NCI-H446 treated with DMSO at 0.1 percent for 48 hours (cell line): ENCODE measurements at places on chromosomes 2 and 18.

GRCh38 chr2:128307595-128307994, 11.1 kb downstream of the HS6ST1 start:
- no peak for DNase-seq

GRCh38 chr2:41482659-41483058, 565.2 kb upstream of the PKDCC start:
- DNase-seq = no peak

- no peak for DNase-seq
Measured at GRCh38 chr2:134555411-134555810, 163.4 kb downstream of the TMEM163 start.

- DNase-seq = no peak
Measured at GRCh38 chr18:33099626-33100025, 326.8 kb upstream of the KLHL14 start.

DNA sequence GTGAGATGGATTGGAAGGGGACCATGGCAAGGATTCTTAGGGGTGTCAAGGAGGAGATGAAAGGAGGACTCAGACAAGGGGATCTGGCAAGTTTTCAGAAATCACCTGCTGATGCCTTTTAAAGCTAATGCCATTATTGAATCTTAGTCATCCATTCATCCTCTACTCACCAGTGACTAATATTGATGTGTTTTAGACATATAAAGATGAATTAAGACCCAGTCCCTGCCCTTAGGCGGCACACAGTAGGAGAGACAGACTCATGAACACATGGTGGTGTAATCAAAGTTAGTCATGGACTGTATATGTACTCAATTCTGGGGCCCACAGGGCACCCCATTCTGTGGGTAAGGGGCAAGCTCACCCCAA, 56.5 kb upstream of the ATL2 start:
- no peak for DNase-seq
